ENCODE measurements at places on chromosomes 7 and 10. TPM values are rescaled to one million over a fixed set of nuclear protein-coding genes. Genes with fewer than 3 reads are reported as not detected.

Gene SEPTIN7
- total RNA-seq: 352 TPM

Gene GOT1
- 17.6 TPM for total RNA-seq

Gene FAM25G
- total RNA-seq: not detected

Gene AKR1C8
- not detected for total RNA-seq

Gene COL26A1
- total RNA-seq: 0.22 TPM

Gene CALY
- not detected for total RNA-seq

Gene FZD8
- total RNA-seq: 31.1 TPM

Gene KCNK18
- total RNA-seq: not detected

Gene AKR1C1
- 264 TPM for total RNA-seq

Gene JCAD
- 73.6 TPM for total RNA-seq

Gene AGMO
- 0.32 TPM for total RNA-seq

Gene NUTM2D
- total RNA-seq: 1.4 TPM

Gene KAT6B
- 26.5 TPM for total RNA-seq

Gene IQUB
- total RNA-seq: 1.2 TPM

Gene ACSL5
- total RNA-seq: 11.8 TPM

Gene KLF14
- 0.13 TPM for total RNA-seq

Gene CDK14
- total RNA-seq: 70.8 TPM

Gene GJD4
- 0.22 TPM for total RNA-seq

Gene FFAR4
- not detected for total RNA-seq

Gene ZNF736
- total RNA-seq: 17.7 TPM

Data from articular chondrocyte of knee joint (primary cell).